ENCODE measurements at places on chromosomes 6 and 20. TPM values are rescaled to one million over a fixed set of nuclear protein-coding genes. Genes with fewer than 3 reads are reported as not detected.

The NKX2-4 gene
- not detected for polyA plus RNA-seq

The OLIG3 gene
- polyA plus RNA-seq, result not detected

The LGSN gene
- polyA plus RNA-seq, result not detected

The ETV7 gene
- polyA plus RNA-seq, result 1.5 TPM

The SPDEF gene
- not detected for polyA plus RNA-seq

The CTCFL gene
- 0.08 TPM for polyA plus RNA-seq

The SLC52A3 gene
- not detected for polyA plus RNA-seq
